ENCODE measurements at places on chromosomes 4 and X.

- no peak for DNase-seq
Measured at GRCh38 chr4:90958256-90958895, 831.2 kb downstream of the CCSER1 start.

GRCh38 chrX:46865281-46865680 lies 28.4 kb downstream of the RP2 start:
- DNase-seq: no peak

DNA sequence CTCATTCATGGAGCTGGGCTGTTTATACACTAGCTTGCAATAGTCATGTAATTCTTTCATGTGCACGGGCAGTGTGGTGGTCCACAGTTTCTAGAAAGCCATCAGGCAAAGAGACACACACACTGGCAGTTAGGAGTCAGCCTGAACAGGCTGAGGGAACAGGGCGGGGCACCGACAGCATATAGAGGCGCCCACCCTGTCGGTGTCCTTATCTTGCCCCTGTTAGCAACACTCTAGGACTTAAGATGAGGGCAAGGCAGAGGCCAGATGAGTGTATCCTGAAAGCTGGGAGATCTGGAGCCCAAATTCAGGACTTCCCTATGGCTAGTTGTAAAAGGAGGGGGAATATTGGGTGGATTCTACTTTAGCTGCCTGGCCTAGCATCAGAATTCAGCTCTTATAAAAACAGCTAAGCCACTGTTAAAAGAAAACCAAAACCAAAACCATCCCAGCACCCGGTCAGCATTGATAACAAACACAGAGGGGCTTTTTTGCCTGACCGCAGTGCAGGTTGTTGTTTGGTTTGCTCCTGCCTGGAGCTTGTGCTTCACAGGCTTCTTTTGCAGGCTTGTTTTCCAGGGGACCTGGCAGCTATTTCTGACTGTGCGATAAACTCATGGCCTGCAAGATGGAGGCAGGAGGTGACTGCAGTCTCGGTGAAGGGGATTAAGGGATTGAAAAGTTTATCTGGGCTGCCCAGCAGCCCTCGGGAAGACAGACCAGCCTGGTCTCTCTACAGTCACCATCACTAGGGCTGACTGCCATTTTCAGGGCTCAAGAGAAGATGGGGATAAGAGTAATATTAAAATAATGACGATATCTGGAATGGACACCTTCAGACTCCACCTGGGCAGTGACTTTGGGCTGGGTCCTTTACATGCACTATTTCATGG lies 638.9 kb downstream of the MID1IP1 start:
- no peak for DNase-seq

DNA sequence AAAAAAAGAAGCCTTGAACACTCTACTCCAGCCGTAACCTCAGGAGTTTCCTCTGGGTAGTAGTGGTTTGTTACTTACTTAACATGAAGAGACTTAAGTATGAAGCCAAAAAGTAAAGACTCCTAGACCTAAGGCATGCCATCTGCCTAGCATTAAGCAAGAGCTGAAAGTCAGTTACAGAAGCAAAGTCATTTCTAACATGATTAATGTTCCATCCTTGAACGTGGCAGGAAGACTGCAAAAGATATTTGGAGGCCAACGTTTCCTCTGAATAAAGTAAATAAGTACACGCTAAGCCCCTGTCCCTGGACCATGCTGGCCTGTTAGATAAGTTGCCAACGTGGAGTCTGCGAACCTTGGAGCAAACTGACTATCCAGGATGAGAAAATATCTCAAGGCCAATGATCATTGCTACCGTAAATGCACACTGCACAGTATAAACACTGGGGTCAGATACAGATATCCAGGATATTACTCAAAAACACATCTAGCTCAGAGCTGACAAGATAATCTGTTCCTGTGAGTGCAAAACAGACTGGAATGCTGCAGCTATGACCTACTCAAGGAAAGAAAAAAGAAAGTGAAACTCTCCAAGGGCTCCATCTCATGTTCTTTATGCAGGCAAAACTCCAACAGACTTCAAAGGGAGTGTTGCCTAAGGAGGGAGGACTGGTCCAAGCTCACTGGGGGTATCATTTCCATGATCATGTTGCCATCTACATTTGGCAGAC lies 255.8 kb downstream of the COL25A1 start:
- no peak for DNase-seq

GRCh38 chr4:72567821-72568675 lies 973 bp downstream of the ADAMTS3 start:
- DNase-seq: no peak

DNA sequence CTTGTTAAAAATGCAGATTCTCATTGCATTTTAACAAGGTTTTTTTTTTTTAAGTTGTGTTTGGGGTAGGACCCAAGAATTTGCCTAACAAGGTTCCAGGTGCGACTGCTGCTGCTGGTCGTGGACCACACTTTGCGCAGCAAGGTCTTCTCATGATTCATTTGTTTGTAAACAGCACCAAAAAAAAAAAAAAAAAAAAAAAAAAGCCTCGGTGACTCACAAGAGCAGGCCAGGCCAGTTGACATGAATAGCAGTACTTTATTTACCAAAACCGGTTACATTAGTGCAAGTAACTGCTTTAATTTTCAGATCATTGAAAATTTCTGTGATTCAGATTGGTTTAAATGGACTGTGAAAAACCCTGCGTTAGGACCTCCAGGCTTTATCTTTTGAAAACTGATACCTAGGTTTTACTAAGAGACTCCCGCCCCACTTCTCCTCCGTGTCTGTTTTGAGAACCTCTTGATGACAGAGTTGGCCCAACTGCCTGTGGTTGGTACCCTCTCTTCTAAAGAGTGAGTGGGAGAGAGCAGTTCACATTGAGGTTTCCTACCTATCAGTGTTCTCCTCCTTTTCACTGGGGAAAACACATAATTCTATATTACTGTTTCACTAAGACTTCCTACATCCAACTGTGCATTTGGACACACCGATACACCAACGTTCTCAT lies 86.2 kb downstream of the PHEX start:
- DNase-seq: no peak

GRCh38 chrX:140821280-140821679 lies 111.7 kb downstream of the LINC00632 start:
- no peak for DNase-seq

GRCh38 chr4:131192318-131192717 lies 1956.8 kb upstream of the PCDH10 start:
- DNase-seq: no peak

GRCh38 chr4:15756361-15756861 lies 21.7 kb upstream of the CD38 start:
- DNase-seq: peak; percentile 56

DNA sequence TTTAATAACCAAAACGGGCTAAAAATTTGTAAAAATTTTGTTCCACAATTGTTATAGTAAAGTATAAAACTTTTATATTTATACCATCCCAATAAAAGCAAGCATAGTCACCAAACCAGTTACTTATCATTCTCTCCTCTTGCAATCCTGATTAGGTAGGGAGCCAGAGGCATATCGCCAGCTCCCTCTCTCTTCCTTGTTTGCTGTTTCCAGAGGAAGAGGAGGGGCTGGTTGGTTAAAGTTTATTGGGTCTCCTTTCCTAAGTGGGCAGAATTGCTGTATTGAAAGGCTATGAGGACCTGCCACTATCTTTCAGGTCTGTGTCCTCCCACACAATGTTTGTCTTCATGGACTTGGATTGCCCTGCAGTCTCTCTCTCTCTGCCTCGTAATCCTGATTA lies 29.6 kb upstream of the BBS12 start:
- DNase-seq: no peak

DNA sequence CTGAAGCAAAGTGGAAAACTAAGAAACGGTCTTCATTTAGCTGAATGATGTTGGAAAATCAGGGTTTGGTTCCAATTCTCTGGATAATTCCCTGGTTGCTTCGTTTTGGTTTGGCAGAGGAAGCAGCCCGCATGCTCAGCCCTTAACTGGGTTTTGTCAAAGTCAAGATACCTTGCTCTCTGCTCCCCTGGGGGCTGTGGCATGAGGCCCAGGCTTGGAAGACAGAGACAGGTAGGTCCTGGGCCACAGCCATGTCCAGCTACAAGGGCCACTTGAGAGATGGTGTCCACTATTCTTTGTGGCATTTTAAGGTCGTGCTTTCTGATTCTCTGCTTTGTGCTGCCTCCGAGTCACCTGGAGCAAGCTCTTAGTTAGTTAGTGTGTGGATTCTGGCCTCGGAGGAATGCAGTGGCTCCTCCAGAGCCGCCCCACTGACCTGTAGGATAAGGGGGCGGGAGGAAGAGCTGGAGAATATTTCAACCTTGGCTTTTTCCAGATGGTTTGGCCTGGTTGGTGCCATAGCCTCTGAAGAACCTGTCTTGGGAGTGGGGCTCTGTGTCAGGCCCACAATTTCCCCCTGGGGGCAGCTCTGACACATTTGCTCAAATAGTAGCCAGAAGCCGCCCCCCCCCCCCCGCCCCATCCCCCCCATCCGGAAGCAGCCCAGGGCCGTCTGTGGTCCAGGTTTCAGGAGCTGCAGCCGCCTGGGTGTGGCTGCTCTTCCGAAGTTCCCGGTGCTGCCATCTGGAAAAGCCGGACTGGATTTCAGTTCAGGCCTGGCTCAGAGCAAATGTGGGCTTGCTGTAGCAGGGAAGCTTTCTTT lies 147.1 kb downstream of the NHS start:
- no peak for DNase-seq

GRCh38 chr4:3872834-3873313 lies 106.7 kb downstream of the ADRA2C start:
- no peak for DNase-seq

GRCh38 chrX:150767475-150768131 lies 74.4 kb downstream of the MTMR1 start:
- peak; percentile 47 for DNase-seq

DNA sequence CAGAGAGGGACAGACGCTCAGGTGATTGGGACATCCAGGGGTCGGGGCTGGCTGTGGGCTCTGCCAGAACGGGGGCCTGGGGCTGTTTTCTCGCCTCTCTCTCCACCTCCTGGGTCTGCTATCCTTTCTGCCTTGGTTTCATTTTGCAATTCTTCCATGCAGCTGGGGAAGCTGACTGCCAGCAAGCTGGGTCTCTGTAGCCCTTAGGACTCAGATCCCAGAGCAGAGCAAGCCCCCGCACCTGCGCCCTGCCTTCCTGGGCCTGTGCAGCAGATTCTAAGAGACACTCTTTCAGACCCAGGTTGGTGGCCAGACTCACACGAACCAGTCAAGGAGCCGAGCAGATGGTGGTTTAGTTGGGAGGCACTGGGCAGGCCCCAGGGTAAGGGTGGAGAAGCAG lies 59.1 kb upstream of the GRPEL1 start:
- DNase-seq: no peak

- no peak for DNase-seq
Measured at GRCh38 chr4:24470666-24471485, 113.5 kb downstream of the DHX15 start.

- DNase-seq: no peak
Measured at GRCh38 chr4:109410776-109411175, 22.8 kb upstream of the SEC24B start.

- DNase-seq: no peak
Measured at GRCh38 chr4:10590896-10591295, 93.7 kb downstream of the CLNK start.

- DNase-seq: no peak
Measured at GRCh38 chr4:41160012-41160789, 54.1 kb downstream of the APBB2 start.

DNA sequence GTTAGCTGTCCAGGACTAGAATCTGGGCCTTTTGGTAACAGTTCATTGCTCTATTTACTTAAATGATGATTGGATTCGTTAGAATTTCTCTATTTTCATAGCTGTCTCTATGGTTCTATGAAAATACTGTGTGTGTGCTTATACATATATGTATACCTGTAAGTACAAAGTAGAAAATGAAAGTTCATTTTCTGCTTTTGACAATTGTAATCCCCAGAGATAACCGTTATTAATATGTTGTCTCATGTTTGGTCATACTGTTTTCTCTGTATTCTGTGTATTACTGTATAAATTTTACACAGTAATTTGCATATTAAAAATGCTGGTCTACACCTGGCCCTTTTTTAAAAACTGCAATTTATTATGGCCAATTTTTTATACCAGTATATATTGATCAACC lies 55.4 kb downstream of the CLCN3 start:
- DNase-seq: no peak

DNA sequence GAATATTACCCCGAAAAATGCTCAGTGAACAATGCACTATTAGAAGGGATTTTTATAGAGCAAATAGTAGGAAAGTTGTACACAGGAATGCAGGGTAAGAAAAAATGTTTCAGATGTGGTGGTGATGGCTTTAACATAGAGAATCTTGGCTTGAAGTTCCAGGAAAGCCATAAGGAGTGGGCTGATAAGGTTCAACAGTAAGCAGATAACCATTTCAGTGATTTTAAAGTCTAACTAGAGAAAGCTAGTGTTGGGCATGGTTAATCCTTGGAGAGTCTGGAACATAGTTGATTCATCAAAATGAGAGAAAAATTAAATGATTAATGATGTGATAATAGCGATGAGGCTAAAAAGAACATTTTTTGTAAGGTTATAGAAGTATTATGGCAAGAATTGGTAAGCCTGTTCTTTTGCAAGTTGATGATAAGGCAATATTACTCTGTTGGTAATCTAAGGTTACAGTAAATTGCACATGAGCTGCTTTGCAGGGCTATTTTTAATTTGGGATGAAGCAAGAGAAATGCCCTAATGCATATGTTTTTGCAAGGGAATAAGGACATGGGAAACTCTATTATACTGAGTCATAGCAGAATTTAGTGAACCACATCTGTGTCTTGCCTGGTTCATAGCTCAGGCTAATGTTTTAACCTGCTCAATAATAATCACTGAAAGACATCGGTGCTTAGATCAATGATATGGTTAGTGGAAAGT lies 44.3 kb downstream of the GALNTL6 start:
- no peak for DNase-seq

DNA sequence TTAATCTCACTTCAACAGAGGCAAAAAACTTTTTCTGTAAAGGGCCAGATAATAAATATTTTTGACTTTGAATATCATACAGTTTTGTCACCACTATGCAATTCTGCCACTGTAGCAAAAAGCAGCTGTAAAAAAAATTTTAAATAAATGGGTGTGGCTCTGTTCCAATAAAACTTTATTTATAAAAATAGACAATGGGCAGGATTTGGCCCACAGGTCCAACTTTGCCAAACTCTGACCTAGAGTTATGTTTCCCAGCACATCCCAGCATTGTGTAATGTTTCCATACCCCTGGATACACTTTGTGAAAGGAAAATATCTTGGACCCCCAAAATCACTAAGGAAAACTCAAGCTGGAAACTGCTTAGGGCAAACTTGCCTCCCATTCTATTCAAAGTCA lies 94.9 kb upstream of the USP38 start:
- no peak for DNase-seq

- DNase-seq: peak; percentile 31
Measured at GRCh38 chrX:30615229-30615628, 37.7 kb upstream of the TASL start.

- no peak for DNase-seq
Measured at GRCh38 chr4:41039317-41039716, 175.0 kb downstream of the APBB2 start.

GRCh38 chr4:38620527-38621027 lies 43.4 kb upstream of the KLF3 start:
- no peak for DNase-seq
